ENCODE measurements at places on chromosomes 6 and 20. TPM values are rescaled to one million over a fixed set of nuclear protein-coding genes. Genes with fewer than 3 reads are reported as not detected.

Gene HAO1
- total RNA-seq = not detected

Gene CGA
- total RNA-seq = not detected

Gene THBD
- not detected for total RNA-seq

Gene UBD
- total RNA-seq = 0.38 TPM

- DNase-seq = no peak
These were observed 15.1 kb upstream of the MYT1 start for GRCh38 chr20:64149141-64149540.

GRCh38 chr6:89482126-89482525 lies 49.2 kb downstream of the ANKRD6 start:
- no peak for DNase-seq

GRCh38 chr20:59807909-59808728 lies 125.3 kb downstream of the SYCP2 start:
- peak; percentile 9 for DNase-seq

GRCh38 chr20:10321138-10321717 lies 102.6 kb downstream of the SNAP25 start:
- no peak for DNase-seq

All from activated CD4-positive, alpha-beta memory T cell treated with anti-CD3 and anti-CD28 coated beads, Interleukin-2, amount 10 ng/mL, durations not matched to agents 7 days and 5 days (primary cell).